ENCODE measurements at places on chromosomes 16 and 17. TPM values are rescaled to one million over a fixed set of nuclear protein-coding genes. Genes with fewer than 3 reads are reported as not detected.

GRCh38 chr17:55726440-55726839 lies 3.8 kb upstream of the TMEM100 start:
- DNase-seq: peak; percentile 65

DNA sequence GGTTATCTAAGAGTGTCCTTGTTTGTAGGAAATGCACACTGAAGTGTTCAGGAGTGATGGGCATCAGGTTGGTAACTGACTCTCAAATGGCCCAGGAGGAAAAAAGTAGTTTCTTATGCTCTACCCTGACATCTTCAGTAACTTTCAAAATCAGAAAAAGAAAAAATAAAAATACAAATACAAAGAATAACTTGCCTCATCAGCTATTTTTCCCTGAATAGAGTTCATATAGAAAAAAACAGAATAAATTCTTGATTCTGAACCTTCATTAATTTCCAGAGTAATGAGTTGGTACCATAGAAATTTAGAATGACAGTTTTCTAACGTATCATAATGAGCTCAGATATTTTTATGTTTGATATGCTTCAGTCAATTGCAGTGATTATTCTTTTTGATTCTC lies 27.2 kb upstream of the HYDIN start:
- DNase-seq: no peak

- DNase-seq: no peak
Measured at GRCh38 chr16:75109732-75110243, 6.8 kb downstream of the LDHD start.

DNA sequence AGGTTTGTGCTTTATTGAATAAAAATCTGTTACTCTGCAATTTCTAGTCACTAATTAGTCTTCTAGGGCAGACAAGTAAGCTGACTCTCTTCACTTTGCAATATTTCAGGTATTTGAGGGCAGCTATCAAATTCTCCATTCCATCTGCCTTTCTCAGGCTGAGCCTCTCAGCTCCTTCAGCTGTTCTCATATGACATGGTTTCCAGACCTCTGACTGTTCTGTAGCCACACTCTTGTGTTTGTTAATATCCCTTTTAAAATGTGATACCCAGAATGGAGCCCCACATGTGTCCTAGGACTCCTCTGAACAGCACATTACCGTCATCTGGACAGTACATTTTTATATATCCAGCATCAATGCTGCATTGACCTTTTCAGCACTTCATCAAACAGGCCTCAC lies 46.1 kb upstream of the MTMR4 start:
- DNase-seq: no peak

DNA sequence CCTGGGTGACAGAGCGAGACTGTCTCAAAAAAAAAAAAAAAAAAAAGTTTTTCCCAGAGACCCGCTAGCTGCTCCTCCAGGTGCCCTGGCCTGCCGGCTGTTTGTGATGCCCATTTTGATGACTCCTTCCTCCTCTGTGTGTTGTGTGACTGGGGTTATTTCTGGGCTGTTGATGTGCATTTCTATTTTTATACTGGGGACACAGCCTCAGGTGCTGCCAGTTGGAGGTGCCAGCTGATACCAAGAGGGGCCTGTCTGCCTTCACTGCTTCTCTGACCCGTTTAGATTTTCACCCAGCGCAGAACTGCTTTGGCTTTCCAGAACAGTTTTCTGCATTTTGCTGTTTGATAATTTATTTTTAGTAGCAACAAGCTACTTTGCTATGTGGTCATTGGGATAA lies 6.7 kb downstream of the PLA2G15 start:
- no peak for DNase-seq

- DNase-seq: no peak
Measured at GRCh38 chr16:57012353-57012752, 23.0 kb downstream of the NLRC5 start.

- DNase-seq: no peak
Measured at GRCh38 chr17:79621151-79621943, 10.5 kb upstream of the RBFOX3 start.

- no peak for DNase-seq
Measured at GRCh38 chr17:82200743-82201497, 11.7 kb downstream of the CCDC57 start.

DNA sequence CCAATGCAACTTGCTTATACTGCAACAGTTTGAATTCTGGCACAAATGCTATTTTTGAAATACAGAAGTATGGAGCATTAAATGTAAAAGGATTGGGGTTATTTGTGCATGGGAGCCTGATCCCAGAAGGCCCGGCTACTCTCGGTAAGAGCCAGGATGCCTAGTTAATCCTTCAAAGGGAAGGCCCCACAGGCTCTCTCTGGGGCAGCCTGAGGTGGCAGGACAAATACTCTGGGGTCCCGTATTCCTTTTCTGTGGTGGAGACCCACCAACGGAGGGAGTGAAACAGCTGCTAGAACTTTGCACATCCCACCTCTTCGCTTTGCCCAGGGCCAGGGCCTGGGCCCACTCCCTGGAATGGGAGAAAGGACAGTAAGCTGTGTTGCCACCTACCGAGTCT lies 30.4 kb downstream of the ERN1 start:
- DNase-seq: no peak

DNA sequence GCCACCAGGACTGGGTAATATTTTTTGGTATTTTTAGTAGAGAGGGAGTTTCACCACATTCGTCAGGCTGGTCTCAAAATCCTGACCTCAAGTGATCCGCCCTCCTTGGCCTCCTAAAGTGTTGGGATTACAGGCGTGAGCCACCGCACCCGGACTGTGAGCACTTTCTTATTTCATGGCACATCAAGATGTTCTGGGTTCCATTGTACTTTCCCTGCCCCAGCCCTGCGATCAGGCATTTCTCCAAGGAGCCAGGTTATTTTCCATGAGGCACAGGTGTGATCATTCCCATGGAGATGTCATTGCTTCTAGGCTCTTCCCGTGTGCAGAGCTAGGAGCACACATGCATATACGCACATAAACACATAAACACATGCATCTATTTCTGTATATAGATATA lies 2.6 kb upstream of the ANKRD40CL start:
- DNase-seq: no peak

DNA sequence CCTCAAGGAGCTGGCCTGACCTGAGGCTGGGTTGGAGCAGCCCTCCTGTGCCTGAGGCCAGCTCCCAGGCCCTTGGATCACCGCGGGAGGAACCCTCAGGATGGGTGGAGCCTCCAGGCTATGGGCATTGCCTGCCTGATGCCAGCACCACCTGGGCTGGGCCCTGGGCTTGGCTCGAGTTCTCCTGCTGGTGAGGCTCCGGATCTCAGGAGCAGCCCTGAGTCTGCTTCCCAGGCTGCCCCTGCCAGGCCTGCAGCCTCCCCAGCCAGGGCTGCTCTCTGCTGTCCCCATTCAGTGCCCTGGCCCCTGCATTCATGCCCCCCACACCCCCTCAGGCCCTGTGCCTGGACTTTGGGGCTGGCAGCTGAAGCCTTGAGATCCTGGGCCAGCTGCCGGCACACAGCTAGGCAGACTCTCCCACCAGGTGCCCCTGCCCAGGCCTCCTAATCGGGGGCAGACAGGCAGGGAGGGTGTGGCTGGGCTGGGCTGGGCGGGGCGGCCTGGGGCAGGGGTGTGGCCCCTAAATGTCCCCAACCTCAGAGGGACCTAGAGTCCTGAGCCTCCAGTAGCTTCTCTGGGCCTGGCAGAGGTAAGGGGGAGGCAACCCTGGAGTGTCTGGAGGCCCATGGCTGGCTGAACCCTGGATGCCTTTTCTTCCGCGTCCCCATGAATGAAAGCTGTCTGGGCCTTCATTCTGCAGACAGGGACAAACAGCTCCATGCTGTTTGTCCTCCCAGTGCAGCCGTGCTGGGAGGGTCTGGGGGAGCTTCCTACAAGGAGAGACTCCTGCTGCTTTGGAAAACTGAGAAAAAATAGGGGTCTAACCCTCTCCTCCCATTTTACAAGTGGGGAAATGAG lies 1.1 kb upstream of the PIGQ start:
- DNase-seq: no peak

- DNase-seq: no peak
Measured at GRCh38 chr17:73585583-73585982, 58.7 kb downstream of the SDK2 start.

DNA sequence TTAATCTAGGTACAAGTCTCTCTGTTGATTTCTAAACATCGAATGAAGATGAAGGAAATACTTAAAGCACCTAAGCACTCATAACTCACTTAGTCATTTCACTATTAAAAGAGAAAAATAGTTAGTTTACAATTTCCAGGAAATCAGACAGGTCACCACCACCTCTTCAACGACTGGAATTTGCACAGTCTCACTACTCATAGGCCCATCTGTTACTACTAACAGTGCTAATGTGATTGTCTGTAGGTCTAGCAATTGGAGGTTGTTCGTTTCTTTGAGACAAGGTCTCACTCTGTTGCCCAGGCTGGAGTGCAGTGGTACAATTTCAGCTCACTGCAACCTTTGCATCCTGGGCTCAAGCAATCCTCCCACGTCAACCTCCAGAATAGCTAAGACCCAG lies 444.6 kb downstream of the MAF start:
- no peak for DNase-seq

DNA sequence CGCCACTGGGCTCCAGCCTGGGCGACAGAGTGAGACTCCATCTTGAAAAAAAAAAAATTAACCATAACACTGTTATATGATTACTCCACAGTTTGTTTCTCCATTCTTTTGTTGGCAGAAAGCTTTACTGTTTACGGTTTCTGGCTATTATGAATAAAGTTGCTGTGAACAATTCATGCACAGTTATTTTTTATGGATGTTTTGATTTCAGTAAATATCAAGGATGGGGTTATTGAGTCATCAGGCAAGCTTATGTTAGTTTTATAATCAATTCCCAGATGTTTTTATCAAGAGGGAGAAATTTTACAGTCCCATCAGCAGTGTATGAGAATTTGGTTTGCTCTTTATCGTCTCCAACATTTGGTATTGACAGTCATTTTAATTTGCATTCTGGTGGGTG lies 67.9 kb downstream of the TAOK1 start:
- DNase-seq: no peak

GRCh38 chr17:73770115-73770848 lies 126.0 kb upstream of the SDK2 start:
- peak; percentile 96 for DNase-seq

DNA sequence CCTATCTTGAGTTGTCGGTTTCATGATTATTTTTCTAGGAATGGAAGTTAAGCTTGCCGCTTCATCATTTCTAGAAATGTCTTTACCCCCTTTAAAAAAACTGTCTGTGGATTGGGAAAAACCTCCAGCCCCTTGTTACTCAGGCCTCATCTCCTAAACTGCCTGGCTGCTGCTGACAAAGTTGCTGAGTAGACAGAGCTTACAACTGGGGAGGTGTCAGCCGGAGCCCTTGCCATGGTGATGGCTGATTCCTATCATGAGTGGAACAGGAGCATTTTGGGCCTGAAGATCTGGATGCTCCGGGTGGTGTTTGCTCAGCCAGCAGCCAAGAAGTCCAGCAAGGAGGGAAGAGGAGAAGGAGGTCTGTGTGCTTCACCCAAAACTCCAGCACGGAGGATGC lies 243.3 kb downstream of the ENGASE start:
- DNase-seq: no peak

GRCh38 chr17:61947367-61948078 lies 19.7 kb upstream of the INTS2 start:
- DNase-seq: no peak

- DNase-seq: peak; percentile 71
Measured at GRCh38 chr17:28725166-28725659, 820 bp downstream of the TLCD1 start.

GRCh38 chr17:42521666-42522262 lies 14.3 kb upstream of the NAGLU start:
- DNase-seq: no peak

DNA sequence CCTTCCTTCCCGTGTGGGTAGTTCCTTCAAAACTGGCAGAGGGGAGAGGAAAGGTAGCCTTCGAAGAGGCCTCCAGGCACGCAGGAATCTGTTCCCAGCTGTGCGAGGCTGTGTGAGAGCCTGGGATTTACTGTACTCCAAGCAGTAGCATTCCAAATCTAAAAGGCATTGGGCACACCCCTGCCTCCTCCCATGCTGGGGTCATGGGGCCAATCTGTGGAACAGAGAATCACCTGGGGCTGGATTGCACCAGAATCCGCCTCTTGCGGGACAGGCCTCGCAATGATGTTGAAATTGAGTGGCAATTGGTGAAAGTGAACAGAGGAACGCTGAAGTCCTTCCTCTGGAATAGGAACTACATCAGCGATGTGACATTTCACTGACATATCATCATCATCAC lies 72.5 kb upstream of the IRX3 start:
- DNase-seq: no peak

- peak; percentile 50 for DNase-seq
Measured at GRCh38 chr16:67883872-67884261, 818 bp upstream of the NRN1L start.

- no peak for DNase-seq
Measured at GRCh38 chr17:77716289-77716926, 242.1 kb upstream of the TNRC6C start.

- DNase-seq: no peak
Measured at GRCh38 chr17:17792551-17793377, 44.0 kb downstream of the SREBF1 start.

DNA sequence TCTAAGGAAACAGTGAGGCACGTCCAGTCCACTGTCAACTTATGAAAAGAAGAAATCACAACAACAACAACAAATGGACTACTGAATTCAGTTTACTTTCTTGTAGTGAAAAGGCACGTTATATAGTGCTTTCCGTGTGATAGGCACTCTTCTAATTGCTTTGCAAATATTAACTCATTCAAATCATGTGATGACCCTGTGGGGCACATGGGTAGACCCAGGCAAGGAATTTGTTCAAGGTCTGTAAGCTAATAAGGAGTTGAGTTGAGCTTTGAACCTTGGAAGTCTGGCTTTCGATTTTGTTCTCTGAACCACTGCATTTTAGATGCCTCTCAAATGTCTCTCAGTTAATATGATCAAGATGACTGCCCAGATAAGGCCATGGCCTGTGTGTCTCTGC lies 295.1 kb upstream of the RBFOX1 start:
- DNase-seq: no peak

GRCh38 chr17:27327397-27327796 lies 33.5 kb downstream of the WSB1 start:
- no peak for DNase-seq

- peak; percentile 40 for DNase-seq
Measured at GRCh38 chr16:19463468-19464315, 46.0 kb downstream of the TMC5 start.

KIF2B gene
- not detected for total RNA-seq

ZPBP2 gene
- not detected for total RNA-seq

HID1 gene
- 0.11 TPM for total RNA-seq

SCNN1G gene
- total RNA-seq: 0.06 TPM

CCDC78 gene
- total RNA-seq: 0.23 TPM

ARHGAP27 gene
- 3.3 TPM for total RNA-seq

HOXB9 gene
- 10.6 TPM for total RNA-seq

ST3GAL2 gene
- total RNA-seq: 23.8 TPM

SOX8 gene
- total RNA-seq: 0.17 TPM

TBX6 gene
- total RNA-seq: not detected

ZNF287 gene
- total RNA-seq: 6.6 TPM

MT2A gene
- total RNA-seq: 248 TPM

Data from Daoy (cell line).